GM23248 (cell line): ENCODE measurements at places on chromosomes 4 and X. TPM values are rescaled to one million over a fixed set of nuclear protein-coding genes. Genes with fewer than 3 reads are reported as not detected.

DNA sequence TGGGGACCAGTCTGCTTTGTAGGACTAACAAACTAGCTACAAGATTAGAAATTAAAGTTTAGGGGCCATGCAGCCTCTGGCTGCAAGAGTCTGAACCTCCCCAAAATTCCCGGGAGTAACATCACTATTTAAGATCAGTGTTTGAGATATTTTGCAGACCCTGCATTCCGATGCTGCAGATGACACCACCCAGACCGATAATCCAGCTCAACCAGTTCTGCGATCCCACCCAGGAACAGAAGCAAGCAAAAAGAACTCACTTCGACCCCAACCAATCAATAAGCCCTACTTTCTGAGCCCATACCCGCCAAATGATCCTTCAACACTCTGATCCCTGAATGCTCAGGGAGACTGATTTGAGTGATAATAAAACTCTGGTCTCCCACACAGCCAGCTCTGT is 877.8 kb downstream of the FAT4 start:
- DNase-seq, result no peak

- peak; percentile 15 for DNase-seq
These were observed 28.0 kb upstream of the AMOT start for GRCh38 chrX:112868586-112868985.

- DNase-seq, result peak; percentile 80
These were observed 49.4 kb upstream of the CAMK2D start for GRCh38 chr4:113810906-113811305.

DNA sequence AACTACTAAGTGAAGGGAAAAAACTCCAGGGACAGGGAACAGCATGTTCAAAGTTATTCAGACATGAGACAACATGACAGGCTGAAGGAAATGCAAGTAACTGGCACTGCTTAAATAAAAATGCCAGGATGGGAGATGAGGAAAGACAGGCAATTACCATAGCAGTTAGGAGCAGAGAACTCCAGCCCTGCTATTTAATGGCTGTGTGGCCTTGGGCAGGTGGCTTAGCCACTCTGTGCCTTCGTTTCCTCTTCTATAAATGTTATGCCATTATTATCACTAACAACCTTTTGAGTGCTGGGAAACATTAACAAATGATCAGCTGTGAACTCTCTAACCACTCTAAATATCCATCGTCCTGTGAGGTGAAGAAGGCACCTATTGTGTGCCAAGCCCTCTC is 32.7 kb downstream of the PROM1 start:
- no peak for DNase-seq

- DNase-seq, result no peak
These were observed 5.2 kb upstream of the SCFD2 start for GRCh38 chr4:53371049-53371448.

- DNase-seq, result no peak
These were observed 21.5 kb downstream of the RELL1 start for GRCh38 chr4:37664696-37665095.

DNA sequence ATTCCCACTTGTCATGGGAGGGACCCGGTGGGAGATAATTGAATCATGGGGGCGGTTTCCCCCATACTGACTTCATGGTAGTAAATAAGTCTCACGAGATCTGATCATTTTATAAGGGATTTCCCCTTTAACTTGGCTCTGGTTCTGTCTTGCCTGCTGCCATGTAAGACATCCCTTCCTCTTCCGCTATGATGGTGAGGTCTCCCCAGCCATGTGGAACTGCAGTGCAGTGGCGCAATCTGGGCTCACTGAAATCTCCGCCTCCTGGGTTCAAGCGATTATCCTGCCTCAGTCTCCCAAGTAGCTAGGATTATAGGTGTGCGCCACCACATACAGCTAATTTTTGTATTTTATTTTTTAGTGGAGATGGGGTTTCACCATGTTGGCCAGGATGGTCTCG is 2.9 kb downstream of the HPGDS start:
- DNase-seq, result no peak

- DNase-seq, result no peak
These were observed 63.8 kb upstream of the WWC2 start for GRCh38 chr4:183035256-183035655.

DNA sequence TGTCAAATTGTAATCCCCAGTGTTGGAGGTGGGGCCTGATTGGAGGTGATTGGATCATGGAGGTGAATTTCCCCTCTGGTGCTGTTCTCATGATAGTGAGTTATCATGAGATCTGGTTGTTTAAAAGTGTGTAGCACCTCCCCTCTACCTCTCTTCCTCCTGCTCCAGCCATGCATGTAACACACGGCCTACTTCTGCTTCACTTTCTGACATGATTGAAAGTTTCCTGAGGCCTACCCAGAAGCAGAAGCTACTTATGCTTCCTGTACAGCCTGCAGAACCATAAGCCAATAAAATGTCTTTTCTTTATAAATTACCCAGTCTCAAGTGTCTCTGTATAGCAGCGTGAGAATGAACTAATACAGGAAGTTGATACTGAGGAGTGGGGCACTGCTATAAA is 61.7 kb upstream of the DDX60 start:
- DNase-seq, result no peak

- no peak for DNase-seq
These were observed 142.5 kb upstream of the PJA1 start for GRCh38 chrX:69307756-69308155.

DNA sequence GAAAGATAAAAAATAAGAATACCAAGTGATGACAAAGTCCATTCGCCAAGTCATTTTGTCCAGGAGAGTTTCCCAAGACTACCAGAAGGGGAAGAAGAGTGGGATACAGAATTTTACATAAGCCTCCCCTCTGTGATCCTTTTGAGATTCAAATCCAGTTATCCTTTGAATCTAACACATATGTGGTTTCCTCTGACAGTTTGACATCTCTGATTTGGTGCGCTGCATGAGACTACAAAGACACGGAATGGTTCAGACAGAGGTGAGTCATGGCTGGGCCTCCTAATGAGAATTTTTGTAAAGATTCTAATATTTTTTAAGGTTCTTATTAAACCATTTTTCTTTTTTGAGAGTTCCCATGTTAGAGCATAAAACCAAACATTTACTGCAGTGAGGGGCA is 38.3 kb downstream of the SLC10A6 start:
- no peak for DNase-seq

GRCh38 chrX:9420275-9421265 is 44.3 kb upstream of the TBL1X start:
- DNase-seq, result no peak

- no peak for DNase-seq
These were observed 17.7 kb upstream of the TMEM154 start for GRCh38 chr4:152697284-152698088.

GPR173 gene
- 0.09 and 0.24 TPM in 2 replicates for polyA plus RNA-seq

ARSH gene
- polyA plus RNA-seq, result not detected in 2 replicates

CFP gene
- polyA plus RNA-seq, result 0.15 TPM in 1 of 2 replicates, not detected in the other

RNF113A gene
- polyA plus RNA-seq, result 20.7 and 23.1 TPM in 2 replicates

COX7B2 gene
- polyA plus RNA-seq, result not detected in 2 replicates

VCX3B gene
- polyA plus RNA-seq, result not detected in 2 replicates
